Panc1 (cell line): ENCODE measurements at places on chromosomes 5 and 9. TPM values are rescaled to one million over a fixed set of nuclear protein-coding genes. Genes with fewer than 3 reads are reported as not detected.

GRCh38 chr5:83856881-83857280 is 136.2 kb upstream of the HAPLN1 start:
- no peak for DNase-seq

DNA sequence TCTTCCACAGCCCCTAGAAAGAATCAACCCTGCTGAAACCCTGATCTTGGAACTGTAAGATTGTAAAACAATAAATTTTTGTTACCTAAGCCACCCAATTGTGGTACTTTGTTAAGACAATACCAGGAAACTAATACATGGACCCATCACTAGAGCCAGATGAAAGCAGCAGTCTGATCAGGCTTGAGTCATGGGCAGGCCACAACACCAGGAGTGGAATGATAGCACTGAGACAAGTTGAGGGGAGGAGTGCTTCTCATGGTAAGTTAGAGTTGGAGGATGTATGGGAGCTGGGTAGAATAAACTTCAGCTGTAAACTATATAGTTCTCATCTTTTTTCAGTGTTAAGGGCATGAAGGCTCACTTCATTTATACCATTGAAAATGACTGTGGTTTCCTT is 164.4 kb upstream of the OR13F1 start:
- DNase-seq = no peak

The ABLIM3 gene
- 12.9 TPM for total RNA-seq

DNA sequence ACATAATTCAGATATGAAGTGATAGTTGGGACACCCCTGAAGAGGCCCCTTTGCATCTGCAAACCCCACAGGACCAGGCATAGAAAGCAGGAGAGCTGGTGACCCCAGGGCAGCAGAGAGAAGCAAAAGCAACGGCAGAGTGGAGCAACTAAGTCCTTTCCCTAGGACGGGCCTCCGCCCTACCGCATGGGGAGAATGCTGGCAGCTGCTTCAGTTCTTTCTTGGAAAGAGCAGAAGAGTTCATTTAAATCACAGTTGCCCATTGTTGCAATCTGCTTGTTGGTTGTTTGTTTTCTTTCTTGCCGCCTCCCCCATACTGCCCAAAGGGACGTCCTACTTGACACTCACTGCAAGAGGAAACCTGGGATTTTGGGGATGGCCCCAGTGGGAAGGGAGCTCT is 126.2 kb downstream of the ADAMTS16 start:
- DNase-seq = no peak

- no peak for DNase-seq
Measured at GRCh38 chr5:81788329-81788728, 37.4 kb upstream of the SSBP2 start.

- DNase-seq = no peak
Measured at GRCh38 chr5:133400120-133400519, 212.2 kb downstream of the FSTL4 start.

DNA sequence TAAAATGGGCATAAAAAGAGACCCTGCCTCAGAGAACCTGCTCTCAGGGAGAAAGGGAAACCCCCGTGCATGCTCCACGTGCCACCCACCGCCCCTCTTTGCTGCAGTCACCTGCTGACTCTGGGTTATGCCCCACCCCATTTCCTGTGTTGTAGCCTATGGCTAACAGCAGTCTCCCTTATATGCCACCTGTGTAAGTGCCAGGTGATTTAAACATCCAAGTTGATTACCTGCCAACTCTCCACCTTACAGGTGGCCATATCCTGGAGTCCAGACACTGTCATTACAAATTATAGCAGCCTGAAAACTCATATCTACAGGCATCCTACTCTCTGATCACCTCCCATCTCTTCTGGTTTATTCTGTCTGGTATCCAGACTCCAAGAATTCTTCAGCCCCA is 242.6 kb downstream of the HSPA4 start:
- DNase-seq = no peak

DNA sequence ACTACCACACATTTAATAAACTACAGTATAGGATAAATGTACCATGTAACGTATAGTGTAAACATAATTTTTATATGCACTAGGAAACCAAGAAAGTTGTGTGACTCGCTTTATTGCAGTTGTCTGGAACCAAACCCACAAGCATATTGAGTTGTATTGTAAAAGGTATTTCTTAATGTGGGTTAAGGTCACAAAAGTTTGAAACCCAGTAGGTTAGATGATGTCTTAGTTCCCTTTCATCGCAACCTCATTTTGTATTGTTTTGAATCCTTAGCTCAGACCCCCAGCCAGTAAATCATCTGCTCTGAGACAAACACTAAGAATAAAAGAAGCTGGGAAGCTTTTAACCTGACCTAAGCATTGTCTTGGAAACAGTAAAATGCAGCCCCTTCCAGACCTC is 79.1 kb downstream of the TRIO start:
- DNase-seq = no peak

GRCh38 chr5:128586848-128587247 is 48.8 kb upstream of the FBN2 start:
- DNase-seq = no peak

DNA sequence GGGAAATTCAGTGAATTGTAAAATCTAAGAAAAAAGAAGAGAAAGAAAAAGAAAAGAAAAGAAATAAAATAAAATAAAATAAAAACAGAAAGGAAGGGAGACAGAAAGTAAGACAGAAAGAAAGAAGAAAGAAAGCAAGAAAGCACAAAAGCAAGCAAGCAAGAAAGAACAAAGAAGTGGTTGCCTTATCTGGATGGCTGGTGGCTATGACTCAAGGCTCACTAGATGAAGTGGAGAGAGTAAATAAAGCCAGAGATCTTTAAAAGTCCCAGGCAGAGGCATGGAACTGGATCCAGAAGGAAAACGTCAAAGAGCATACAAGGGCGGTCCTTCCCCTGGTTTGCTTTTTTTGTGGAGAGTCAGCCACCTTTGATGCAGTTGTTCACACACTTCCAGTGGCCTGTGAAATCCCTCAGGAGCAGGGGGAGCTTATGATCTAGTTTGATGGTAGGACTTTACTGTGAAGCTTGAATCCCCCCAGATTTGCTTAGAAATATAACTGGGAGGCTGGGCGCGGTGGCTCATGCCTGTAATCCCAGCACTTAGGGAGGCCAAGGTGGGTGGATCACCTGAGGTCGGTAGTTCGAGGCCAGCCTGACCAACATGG is 176.7 kb upstream of the HMHB1 start:
- no peak for DNase-seq
